ENCODE measurements at places on chromosomes 5 and 9.
A peak's percentile ranks its signal among the peaks of the same experiment; 100 is the strongest.

- DNase-seq = no peak
Observed at GRCh38 chr5:139103762-139104161, 94.4 kb downstream of the SIL1 start.

GRCh38 chr5:126535856-126536545, 59.0 kb downstream of the ALDH7A1 start:
- DNase-seq = no peak

DNA sequence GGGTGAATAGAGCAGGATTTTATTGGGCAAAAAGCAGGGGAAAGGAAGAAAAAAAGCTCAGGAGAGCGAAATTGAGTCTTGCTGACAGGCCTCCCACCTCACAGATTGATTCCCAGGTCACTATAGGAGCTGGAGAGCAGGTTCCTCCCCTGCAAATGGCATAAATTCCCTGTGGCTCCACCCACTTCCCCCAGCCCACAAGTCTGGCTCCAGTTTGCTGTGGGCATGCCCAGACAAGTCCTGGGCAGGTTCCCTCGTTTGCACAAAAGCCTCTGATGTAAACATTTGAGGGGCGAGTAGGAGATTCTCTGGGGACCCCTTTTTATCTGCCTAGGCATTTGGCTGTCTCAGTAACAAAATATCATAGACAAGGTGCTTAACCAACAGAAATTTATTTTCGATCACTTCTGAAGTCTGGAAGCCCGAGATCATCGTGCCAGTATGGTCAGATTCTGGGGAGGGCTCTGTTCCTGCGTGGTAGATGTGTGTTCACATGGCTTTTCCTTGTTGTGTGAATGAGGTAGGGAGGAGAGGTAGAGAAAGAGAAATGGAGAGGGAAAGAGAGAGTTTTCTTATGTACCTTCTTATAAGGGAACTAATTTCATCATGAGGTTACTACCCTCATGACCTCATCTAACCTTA, 614.5 kb downstream of the MAT2B start:
- DNase-seq = no peak

DNA sequence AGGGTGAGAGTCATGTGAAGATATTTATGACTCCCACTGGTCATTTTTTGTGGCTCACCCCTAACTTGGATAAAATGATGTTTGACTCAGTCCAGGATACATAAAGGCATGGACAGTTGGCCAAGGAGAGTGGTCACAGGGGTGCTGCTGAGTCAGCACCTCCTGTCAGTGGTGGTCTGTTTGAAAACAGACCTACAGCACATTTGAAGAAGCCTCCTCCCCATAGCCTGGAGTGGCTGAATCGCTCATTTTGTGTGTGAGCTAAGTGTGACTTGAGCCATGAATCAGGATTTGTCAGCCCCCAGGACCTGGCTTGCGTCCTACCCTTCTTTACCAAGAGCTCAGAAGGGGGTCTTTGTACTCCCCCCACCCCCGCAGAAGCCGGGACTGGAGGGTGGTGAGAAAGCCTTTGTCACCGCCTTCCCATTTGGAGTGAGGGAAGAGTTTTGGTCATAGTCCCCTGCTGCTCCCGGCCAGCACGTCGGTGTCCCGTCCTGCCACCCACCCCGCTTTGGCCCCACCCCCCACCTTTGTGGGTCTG, 35.6 kb downstream of the TRIO start:
- no peak for DNase-seq

DNA sequence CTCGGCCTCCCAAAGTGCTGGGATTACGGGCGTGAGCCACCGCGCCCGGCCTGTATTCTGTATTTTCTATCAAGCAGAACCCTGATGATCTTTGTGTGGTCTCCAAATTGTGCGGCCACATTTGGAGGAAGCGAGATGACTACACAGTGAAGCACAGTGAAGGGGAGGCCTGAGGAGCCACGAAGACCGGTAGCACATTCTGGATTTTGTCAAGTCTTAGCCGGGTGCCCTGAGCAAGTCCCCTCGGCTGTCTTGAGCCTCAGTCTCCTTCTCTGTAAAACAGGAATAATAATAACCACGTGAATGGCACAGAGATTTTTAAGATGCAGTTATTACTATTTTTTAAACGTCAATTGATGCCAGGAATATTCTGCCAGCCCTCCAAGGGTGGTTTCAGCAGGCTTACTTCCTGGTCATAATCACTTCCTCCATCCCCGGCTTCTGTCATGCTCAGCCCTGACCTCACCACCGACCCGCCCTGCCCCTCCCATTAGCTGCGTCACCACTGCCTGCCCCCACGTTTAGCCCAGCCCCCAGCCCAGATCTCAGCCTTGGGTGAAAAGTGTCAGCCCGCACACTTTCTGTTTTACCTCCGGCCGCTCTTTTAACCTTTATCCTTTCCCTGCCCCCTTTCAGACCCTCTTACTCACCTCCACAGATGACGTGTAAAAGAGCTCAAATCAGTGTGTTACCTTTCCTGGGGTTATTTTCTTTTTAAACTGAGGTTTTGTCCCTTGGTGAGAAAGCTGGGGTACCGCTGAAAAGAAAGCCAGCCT, 27.0 kb upstream of the ERGIC1 start:
- DNase-seq = peak; percentile 46

GRCh38 chr9:109629615-109630014, 131.5 kb upstream of the PTPN3 start:
- no peak for DNase-seq

GRCh38 chr5:473551-474192, 30.7 kb downstream of the EXOC3 start:
- peak; percentile 89 for DNase-seq

DNA sequence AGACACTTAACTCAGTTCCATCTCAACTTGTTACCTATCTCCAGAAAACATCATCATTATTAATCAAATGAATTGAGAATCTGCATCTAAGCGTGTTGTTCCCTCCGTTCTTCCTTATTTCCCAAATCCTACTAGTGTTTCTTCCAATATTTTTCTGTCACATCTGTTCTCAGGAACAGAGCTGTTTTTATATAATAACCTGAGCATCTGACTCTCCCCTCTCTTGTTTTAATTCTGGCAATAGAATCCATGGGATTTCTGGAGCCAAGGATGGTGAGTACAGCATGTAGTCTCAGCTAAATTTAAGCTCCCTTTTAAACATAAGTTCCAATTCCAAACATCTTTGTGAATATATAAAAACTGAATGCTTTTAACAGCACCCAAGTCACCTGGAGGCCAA, 558.3 kb downstream of the DTWD2 start:
- no peak for DNase-seq
